ENCODE measurements at places on chromosomes 16 and 17.

GRCh38 chr16:84111525-84111924 lies 5.2 kb downstream of the MBTPS1 start:
- no peak for DNase-seq

- DNase-seq, result no peak
These were observed 22.7 kb downstream of the HS3ST3B1 start for GRCh38 chr17:14323522-14323981.

GRCh38 chr17:31488982-31489294 lies 97.5 kb downstream of the RAB11FIP4 start:
- no peak for DNase-seq

DNA sequence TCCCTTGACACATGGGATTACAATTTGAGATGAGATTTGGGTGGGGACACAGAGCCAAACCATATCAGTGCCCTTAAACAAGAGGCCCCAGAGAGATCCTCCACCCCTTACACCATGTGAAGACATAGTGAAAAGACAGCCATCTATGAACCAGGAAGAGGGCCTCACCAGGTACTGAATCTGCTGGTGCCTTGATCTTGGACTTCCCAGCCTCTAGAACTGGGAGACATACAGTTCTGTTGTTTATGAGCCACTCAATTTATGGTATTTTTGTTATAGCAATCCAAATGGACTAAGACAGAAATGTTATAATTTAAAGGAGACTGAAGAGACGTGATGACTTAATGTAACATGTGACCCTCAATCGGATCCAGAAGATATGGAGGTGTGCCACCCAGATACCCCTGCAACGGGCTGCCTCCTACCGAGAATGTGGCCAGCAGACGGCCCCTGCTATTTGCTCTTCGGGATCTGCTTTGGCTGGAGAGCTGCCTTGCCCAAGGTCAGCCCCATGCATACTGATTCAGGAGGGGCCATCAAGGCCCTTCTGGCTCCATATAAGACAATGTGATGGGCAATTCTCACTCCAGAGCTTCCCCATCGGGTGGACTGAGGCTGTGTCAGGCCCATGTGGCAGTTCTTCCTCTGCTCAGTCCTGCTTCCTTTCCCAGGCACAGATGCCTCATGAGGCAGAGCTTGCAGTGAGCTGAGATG lies 80.6 kb downstream of the NETO2 start:
- no peak for DNase-seq

DNA sequence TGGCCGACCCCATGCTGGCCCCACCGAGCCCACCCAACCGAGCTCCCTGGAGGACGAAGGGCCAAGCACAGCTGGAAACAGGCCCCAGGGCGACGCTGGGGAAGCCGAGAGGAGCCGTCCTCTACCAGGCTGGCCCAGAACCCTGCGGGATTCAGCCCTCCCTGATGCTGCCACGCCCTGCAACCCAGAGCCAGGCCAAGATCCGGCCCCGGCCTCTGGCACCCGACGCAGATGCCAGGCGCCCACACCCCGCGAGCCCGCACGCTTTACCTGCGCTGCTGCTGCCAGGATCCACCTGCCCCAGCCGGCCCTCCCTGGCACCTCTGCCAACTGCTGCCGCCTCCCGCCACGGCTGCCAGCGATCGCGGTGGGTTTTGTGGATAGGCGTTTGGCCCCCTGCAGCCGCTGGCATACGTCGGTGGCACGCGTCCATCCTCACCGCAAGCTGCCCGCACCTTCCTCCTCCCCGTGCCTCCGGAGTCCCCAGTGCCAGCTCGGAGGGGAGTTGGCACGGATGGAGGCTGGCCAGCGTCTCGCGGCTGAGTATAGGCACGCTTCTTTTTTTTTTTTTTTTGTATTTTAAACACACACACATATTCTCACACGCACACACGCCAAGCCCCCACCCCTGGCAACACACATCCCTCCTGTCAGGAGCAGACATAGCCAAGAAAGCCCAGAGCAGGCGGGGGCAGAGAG lies 41.3 kb upstream of the ACSF3 start:
- DNase-seq, result no peak

DNA sequence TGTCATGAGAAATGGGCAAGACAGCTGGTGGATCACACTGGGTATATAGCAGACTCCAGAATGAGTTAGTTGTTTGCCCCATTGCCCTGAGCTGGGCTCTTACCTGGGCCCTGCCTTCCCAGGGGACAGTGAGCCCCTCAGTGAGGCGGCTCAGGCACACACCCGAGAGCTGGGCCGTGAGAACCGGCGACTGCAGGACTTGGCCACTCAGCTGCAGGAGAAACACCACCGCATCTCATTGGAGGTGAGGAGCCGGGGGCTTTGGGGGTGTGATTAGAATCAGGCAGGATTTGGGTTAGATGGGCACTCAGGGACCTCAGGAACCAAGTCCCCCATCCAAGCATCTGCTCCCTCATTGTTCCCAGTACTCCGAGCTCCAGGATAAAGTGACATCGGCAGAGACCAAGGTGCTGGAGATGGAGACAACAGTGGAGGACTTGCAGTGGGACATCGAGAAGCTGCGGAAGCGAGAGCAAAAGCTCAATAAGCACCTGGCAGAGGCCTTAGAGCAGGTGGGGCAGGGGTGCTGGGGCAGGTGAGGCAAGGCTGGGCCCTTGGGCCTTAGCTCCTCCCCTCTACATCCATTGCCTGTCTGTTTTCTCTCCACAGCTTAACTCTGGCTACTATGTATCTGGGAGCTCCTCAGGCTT lies 2.8 kb downstream of the RNF40 start:
- no peak for DNase-seq
